Fibroblast of skin of right quadriceps (primary cell): ENCODE measurements at places on chromosomes 7 and 10.

DNA sequence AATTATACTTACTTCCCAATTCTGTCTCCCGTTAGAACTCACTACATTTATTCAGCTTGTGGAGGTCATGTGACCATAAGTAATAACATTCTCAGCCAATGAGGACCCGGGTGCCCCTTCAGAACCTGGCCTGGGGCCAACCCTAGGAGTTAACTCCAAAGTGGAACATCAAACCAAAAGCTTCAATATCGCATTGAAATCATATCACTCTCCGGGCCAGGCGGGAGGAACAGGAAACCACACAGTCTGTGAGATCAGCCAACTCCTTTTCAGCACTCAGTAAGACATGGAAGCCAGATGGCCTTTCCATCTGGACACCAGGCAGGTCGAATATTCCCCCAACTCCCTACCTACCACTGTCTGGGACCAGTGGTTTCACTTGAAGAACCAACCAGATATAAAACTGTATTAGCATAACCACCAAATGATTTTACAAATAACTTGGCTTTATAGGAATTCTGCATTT is 5.5 kb downstream of the CREB3L2 start:
- DNase-seq: peak; percentile 78

- no peak for DNase-seq
Measured at GRCh38 chr10:124318811-124319210, 99.9 kb downstream of the OAT start.

DNA sequence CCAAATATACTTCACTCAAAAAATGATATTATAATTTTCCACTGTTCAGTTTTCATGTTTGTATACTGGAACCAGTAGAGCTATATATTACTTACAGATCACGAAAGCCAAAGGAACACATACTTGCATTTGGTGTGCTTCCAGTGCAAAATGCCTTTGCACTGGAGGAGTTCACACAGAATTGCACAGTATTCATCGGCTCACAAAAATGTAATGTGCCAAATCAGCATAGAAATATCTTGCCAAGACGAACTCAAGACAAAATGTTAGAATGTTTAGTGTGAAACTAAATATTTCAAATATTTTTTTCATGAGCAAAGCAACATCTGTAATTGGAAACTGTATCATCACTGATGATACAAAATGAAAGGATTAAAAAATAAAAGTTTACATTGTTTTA is 646.2 kb upstream of the SEMA3D start:
- DNase-seq: peak; percentile 83

DNA sequence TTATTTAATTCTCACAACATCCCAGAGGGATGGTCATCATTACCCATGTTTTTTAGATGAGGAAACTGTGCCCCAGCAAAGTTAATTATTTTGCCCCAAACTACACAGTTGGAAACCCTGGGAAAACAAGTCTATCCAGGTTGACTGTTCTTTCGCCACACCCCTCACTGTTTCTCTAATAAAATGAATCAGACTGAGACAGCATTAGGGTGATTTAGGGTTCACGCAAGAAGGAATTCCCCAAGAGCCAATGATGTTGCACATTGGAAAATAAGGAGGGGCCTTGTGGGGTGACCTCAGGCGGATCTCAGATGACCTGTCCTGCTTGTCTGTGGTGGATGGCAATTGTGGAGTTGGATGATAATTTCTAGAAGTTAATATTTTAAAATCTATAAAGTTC is 135.7 kb upstream of the TBX20 start:
- no peak for DNase-seq

GRCh38 chr7:29626730-29627129 is 63.1 kb downstream of the PRR15 start:
- DNase-seq: no peak

GRCh38 chr10:124323111-124323725 is 95.5 kb downstream of the OAT start:
- no peak for DNase-seq

DNA sequence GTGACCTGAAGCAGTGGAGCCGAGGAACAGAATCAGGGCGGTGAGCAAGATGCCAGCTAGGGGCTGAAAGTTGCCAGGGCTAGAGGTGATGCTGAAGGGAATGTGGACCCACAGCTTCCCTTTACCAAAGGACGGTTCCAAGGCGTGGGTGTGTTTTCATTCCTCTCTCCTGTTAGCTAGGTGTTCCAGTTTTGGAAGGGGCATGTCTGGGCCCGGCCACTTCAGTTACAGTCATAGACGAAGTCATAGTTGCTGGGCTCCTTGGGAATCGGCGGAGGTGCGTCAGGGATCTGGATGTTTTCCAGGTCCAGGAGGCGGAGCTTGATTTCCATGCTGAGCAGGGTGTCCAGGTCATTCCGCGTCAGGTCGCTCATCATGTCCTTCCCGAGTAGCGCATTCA is 131.0 kb upstream of the AOAH start:
- no peak for DNase-seq

DNA sequence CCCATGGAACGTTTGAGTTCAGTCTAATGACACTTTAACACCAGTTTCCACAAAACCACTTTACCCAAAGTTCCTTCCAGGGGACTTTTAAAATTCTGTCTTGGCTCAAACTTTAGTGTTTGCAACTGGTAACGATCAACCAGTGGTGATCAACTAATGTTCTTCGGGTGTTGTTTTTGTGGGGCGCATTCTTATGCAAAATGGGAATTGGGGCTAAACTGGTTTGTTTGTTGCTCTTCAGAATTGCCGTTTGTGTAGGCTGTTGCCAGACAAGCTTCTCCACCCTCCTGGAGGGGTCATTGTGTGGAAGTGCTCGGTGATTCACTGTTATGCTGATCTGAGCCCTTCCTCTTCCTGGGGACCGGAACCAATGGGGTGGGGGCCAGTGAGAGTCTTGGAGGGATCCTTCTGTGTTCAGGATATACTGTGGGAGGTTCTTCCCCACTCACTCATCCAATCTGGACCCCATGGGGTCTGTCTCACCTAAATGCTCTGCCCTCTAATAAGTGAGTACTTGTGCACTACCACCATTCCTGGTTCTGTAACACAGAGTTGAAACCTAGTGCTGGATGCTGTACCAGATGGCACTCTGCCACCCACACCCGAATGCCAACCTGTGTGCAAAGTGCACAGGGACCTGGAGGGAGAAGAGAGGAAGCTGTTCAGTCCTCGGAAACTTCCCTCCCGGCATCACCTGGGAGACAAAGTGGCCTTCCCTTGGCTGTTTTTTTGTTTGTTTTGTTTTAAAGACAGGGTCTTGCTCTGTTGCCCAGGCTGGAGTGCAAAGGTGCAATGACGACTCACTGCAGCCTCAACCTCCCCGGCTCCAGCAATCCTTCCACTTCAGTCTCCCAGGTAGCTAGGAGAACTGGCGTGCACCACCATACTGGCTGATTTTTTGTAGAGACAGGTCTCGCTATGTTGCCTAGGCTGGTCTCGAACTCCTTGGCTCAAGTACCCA is 2.1 kb downstream of the NFE2L3 start:
- peak; percentile 20 for DNase-seq

- DNase-seq: peak; percentile 28
Measured at GRCh38 chr7:111098011-111098925, 7.3 kb downstream of the LRRN3 start.

GRCh38 chr7:40587419-40587818 is 452.6 kb downstream of the SUGCT start:
- no peak for DNase-seq

DNA sequence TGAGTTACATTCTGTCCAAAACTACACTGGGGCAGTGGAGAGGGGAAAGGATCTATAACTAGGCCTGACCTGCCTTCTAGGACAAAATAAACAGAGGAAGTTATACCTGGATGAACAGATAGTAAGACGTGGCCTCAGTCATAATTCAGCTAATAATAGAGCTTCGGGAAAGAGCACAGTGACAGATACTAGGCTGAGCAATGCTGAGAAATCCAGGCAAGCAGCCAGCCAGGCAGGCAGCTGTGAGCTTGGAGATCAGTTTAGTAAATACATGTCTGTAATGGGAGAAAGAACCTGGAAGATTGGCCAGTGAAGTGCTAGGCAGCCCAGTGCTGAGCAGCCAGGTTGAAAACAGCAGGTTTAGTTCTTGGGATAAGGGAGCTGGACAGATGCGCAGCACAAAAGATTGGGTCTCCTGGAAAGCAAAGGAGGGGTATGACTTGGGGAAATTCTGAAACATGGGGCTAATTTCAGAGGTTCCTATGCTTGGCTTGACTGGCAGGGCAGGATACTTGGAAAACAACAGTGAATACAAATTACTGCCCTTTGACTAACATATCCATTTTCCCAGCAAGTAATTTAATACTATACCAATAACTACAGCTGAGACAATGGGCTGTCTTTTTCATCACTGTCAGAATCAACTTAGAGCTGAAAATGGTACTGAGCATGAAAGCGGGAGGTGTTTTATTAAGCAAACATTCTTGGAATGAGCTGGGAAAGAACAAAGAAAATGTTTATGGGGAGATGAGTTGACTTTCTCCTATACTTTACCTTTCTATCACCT is 140.8 kb downstream of the DGKB start:
- DNase-seq: peak; percentile 79

GRCh38 chr7:140541513-140542227 is 62.4 kb upstream of the MKRN1 start:
- DNase-seq: peak; percentile 98

- no peak for DNase-seq
Measured at GRCh38 chr10:84224411-84225028, 824 bp downstream of the LRIT2 start.

- no peak for DNase-seq
Measured at GRCh38 chr10:109588259-109588658, 335.1 kb downstream of the XPNPEP1 start.

DNA sequence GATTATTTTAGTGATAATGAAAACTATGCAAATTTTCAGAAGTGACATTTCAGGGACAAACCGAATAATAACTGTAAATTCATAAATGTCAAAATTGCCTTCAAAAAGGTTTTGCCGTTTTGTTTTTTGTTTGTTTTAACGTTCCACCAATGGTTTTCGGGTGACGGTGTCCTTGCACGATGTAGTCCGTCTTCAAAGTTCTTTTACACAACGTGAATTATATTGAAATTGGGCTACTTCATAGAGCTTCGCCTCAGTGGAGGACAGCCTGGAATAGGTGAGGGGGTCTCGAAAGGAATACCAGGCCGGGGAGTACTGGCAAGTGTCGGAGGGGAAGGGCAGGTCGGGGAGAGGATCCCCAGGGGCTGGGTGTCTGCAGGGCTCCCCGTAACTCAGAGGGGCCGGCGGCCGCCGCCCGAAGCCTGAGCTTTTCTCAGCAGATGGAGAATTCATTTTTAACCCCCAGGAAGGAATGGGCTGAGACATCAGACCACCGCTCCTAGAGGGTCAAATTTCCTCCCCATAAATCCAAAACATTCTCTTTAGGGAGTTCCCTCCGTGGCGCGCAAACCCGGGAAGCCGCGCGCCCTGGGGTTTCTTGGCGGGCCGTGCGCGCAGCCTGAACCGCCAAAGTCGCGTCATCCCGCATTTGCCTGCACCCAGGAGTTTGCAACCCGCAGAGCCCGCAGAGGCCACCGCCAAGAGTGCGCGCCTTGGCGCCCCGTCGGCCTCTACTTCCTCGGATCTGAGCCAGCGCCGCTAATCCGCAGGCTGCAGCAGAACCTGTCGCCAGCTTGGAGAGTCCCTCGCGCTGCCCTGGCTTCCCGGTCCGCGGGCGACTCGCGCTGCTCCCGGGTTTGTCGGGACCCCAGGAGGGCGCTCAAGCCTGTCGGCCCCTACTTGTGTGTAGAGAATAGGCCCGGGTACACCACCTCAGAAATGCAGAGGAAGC is 17.3 kb upstream of the EVX1 start:
- DNase-seq: no peak

DNA sequence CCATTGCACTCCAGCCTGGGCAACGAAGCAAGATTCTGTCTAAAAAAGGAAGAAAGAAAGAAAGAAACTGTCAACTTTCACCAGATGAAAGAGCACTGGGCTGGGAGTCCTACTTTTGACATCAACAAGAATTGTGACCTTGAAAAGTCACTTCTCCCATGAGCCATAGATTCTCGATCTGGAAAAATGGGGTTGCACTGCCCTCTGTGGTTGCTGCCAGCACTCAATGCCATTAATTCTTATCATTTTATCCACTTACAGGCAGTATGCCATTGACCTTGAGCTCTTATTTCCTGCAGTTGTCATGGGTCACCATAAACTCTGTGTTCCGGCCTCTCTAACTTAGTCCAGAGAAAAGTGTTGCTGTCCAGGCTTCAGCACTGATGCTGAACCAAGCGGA is 137.2 kb downstream of the NOC3L start:
- no peak for DNase-seq

- DNase-seq: peak; percentile 31
Measured at GRCh38 chr10:83127942-83128575, 1011.2 kb upstream of the GHITM start.

DNA sequence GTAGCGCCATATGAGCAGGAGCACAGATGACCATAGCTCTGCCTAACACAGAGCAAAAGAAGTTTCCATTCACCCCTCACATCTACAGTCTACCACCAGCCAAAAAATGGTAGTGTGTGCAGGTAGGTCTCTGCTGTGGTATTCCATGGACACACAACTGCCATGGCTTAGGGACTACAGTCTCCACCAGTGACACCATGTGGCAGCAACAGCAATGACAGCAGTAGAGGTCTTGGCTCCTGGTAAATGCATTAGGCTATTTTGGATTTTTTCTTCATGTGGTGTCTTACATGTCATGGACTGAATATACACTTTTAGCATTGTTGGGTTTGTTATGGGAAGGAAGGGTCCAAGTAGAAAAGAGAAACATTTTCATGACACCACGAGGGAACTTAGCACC is 70.1 kb upstream of the CABCOCO1 start:
- no peak for DNase-seq

GRCh38 chr7:22372863-22373262 is 15.9 kb upstream of the RAPGEF5 start:
- no peak for DNase-seq

DNA sequence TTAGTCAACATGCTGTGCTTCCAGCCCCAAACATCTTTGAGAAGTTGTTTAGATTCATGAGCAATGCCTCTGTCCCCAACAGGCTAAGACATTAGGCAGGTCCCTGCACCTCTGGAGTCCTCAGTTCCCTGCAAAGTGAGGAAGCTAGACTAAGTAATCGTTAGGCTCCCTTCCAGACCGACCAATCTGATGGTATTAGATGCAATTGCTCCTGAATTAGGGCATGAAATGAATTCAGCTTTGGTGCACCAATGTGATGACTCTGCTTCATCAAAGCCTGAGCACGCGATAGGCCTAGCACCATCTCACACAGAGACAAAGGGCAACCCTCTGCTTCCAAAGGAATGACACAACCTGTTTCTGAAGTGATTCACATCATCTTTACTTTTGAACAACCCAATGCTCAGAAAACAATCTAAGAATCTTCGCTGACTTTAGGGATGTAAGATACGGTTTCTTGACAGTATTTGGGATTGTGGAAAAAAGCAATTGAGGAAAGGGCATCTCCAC is 723 bp upstream of the TES start:
- DNase-seq: no peak
